ENCODE measurements at places on chromosomes 3 and 15. TPM values are rescaled to one million over a fixed set of nuclear protein-coding genes. Genes with fewer than 3 reads are reported as not detected.

DNA sequence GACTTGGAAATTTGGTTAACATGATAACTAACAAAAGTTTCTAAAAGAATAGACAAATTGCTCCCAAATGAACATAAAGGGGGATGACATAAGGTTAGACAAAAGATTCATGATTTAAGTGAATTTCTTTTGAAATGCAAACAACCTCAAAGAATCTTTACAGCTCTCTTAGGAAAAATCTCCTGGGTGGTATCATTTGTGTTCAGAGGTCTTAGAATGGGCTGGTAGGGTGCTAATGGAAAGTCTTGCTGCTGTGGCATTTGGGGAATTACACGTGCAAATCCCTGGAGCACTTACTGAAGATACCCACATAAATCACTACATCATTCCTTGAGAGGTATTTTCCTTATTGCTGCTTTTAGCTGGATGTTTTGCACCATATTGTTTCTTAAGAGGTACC, 14.4 kb upstream of the ROBO2 start:
- no peak for DNase-seq

- no peak for DNase-seq
These were observed 115.1 kb upstream of the ICE2 start for GRCh38 chr15:60594071-60594470.

Gene SNRK
- 19.3 TPM for total RNA-seq

- DNase-seq: no peak
These were observed 10.2 kb downstream of the C3orf20 start for GRCh38 chr3:14685179-14685578.

- DNase-seq: no peak
These were observed 359.6 kb downstream of the SHQ1 start for GRCh38 chr3:72488738-72489035.

Gene AGBL1
- total RNA-seq: not detected
